ENCODE measurements at places on chromosomes 2 and 18.

GRCh38 chr2:213066443-213066743 lies 85.0 kb downstream of the IKZF2 start:
- DNase-seq: no peak

GRCh38 chr2:42085706-42086487 lies 38.1 kb downstream of the PKDCC start:
- no peak for DNase-seq

DNA sequence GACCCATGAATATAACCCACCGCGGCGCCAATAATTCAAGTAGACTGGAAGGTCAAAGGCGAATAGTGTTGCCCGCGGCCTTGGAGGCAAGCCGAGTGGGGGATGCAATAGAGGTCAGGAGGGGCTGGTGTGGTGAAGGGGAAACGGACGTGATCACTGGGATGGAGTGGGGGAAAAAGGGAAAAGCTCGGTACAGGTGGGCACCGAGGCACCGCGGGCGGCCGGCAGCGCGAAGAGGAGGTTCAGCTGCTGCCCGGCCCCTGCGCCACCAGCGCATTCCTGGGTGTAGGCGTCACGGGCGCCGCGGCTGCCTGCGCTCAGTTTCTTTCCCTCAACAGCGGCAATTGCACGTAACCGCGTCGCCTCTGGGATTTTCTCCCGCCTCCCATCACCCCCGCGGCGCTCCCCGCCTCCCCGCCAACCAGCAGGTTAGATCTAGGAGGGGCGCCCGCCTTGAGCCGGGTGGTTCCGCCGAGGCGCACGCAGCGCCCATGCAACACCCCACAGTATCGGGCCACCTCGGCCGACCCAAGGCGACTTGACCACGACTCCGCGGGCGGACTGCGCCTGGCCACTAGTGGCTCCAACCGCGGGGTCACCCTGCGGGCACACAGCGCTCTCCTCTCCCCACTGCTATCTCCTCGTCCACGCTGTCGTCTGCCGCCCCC lies 1.5 kb downstream of the RND3 start:
- DNase-seq: no peak

- no peak for DNase-seq
Observed at GRCh38 chr2:175931805-175932204, 70.3 kb downstream of the LNPK start.

DNA sequence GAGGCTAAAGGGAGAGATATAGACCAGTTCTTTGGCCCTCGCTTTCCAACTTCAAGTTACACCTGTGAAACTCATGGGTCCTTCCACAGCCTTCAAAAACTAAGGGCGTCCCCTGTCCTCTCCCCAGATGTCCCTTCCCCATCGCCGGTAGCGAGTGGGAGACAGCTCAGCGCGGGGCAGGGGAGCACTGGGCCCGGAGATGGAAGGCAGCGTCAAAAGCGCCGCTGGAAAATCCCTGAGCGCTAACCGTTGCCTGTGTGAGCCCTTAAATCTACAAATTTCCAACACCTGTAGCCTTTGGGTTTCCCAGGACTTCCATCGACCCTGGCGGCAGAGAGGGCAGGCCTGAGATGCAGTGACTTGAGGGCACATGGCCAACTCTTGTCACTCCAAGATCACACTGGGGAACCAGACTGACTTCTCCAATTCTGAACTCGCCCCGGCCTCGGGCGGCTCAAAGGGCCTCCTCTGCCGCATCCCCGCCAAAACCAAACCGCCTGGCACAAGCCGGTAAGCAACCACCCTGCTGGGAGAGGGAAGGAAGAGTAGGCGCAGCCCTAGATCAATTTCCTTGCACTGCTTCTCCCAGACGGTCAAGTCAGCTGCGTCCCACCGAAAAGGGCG lies 879 bp upstream of the EPAS1 start:
- peak; percentile 6 for DNase-seq

DNA sequence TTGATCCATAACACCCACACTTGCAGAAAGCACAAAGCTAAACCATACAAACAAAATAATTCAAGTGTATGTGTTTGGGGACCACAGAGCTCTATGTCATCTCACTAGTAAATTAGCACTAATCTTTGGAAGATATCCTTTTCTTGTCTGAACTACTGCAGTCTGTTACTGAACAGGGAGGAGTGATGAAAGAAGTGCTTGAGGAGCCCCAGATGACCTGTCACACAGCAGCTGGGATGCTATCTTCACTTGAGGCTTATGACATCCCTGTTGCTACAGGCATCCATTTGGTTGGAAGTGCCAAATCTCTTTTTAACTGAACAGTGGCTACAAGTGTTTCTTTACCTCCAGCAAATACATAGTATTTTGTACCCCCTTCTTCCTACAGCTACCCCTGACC lies 386.3 kb upstream of the CHAC2 start:
- DNase-seq: no peak

- no peak for DNase-seq
Observed at GRCh38 chr2:236899146-236899545, 186.5 kb upstream of the COPS8 start.

GRCh38 chr2:184197413-184197812 lies 400.9 kb upstream of the ZNF804A start:
- no peak for DNase-seq

GRCh38 chr2:120303177-120303576 lies 42.8 kb upstream of the INHBB start:
- DNase-seq: no peak

- DNase-seq: no peak
Observed at GRCh38 chr2:164617466-164617865, 3.8 kb downstream of the GRB14 start.

DNA sequence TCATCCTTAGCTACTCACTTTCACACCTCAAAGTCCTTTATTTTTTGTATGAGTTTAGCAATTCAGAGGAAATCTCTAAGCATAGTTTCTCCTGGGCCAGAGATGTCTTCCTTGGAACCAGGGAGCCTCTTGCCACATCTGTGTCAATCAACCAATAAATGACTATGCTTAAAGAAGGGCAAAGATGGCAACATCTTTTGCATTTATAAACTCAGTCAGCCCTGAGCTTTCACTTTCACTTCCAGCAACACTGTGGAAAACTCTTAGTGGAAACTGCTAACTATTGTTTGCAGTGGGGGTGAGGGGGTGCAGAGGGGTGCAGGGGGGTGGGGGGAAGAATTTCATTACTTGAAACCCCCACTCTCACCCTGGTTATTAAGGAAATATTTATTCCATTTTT lies 3.4 kb downstream of the ACVR1C start:
- peak; percentile 17 for DNase-seq

GRCh38 chr18:31555971-31556747 lies 35.5 kb upstream of the TTR start:
- peak; percentile 23 for DNase-seq

- no peak for DNase-seq
Observed at GRCh38 chr2:95301876-95302641, 4.9 kb downstream of the KCNIP3 start.

Data from CD4-positive, alpha-beta T cell treated with Interleukin-6 for 4 hours (primary cell).